WTC11 (cell line): ENCODE measurements at places on chromosomes 13 and 19.

DNA sequence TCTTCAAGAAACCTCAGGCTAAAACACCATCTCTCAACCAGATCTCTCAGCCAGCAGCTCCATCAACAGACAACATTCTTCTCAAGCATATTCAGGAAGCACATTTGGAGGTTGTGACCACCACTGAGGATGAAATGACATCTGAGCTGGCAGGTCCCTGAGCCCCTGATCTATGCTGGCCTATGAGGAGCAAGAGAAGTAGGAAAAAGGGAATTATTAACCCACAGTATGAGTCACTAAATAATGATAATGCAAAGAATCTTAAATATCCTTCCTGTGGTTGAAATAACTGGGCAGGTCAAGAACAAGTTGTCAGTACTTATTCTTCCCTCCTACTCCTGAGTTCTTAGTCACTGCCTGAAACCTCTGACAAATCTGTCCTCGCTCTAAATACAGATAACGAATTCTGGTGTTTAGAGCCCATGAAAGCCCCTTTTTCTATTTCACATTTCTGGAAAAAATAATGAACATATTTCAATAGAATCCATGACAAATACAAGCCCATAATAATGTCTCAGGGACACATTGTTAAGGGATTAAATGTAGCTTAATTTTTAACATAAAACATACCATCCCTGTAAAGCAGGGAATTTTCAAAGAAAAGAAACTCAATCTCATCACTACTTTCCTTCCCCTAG, 225.8 kb upstream of the IRS2 start:
- no peak for DNase-seq

- DNase-seq, result no peak
Observed at GRCh38 chr13:106551350-106551749, 15.9 kb upstream of the EFNB2 start.

GRCh38 chr19:4197625-4198466, 15.4 kb downstream of the ANKRD24 start:
- DNase-seq, result peak; percentile 77

GRCh38 chr13:20165417-20166257, 4.8 kb upstream of the GJA3 start:
- DNase-seq, result no peak

- peak; percentile 98 for DNase-seq
Observed at GRCh38 chr19:19540064-19540714, 2.1 kb downstream of the CILP2 start.

DNA sequence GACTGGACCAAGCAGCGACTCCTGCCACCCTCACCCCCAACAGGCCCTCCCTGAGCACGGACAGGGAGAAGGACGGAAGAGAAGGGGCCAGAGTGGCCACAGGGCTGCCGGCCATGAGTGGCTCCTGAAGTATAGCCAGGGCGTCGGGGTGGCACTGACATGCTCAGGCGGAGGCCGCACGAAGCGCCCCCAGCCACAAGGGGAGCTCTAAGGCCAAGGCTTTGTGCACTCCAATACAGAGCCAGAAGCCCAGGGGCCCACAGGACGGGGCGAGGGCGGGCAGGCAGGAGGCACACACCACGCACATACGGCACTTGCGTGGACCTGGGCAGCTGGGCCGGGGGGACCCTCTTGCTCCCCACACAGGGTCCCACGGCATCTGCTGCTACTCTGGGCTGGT, 52.0 kb downstream of the KLF2 start:
- peak; percentile 76 for DNase-seq

DNA sequence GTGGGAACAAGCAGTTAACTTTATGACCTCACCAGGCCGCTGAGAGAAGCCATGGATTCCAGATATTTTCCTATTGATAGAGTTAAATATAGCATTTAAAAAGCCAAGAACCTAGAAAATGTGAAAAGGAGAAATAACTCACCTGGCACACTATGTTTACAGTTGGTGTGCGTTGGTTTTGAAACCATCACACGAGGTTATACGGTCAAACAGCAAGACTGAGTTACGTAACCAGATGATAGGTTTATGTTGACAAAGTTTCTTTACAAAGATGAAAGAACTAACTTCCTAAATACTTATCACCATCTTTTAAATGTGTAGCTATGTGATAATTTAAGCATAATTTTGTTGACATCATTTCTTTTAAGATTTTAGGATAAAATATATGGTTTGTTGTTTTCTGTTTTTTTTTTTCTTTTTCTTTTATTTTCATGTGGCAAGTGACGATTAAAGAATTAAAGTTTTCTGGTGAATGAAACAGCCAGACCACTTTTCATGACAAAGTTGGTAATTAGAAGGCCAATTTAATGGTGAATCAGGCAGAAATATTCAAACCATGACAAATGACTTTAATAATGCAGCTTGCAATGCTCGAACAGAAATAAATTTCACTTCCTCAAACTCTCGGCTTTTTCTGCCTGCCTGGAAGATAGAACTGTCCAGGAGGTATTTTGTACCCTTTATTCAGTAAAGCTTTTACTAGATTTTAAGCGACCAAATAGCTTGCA, 339.1 kb upstream of the OBI1 start:
- DNase-seq, result no peak

DNA sequence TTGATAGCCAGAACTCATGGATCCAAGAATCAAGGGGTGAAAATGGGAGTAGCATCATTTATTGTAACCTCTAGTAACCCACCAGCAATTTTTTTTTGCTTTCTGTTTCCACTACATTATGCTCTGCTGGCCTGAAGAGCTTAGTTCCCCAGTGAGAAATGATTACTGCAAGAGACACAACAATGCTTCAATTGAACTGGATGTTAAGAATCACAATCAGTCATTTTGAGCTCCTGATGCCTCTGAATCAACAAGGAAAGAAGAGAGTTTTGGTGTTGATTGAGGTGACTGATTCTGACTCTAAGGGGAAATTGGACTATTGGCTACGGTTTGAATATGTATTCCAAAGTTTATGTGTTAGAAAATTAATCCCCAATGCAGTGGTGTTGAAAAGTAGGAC, 1084.4 kb downstream of the SLITRK1 start:
- DNase-seq, result no peak

- DNase-seq, result no peak
Observed at GRCh38 chr13:27358420-27358819, 66.0 kb upstream of the GTF3A start.

DNA sequence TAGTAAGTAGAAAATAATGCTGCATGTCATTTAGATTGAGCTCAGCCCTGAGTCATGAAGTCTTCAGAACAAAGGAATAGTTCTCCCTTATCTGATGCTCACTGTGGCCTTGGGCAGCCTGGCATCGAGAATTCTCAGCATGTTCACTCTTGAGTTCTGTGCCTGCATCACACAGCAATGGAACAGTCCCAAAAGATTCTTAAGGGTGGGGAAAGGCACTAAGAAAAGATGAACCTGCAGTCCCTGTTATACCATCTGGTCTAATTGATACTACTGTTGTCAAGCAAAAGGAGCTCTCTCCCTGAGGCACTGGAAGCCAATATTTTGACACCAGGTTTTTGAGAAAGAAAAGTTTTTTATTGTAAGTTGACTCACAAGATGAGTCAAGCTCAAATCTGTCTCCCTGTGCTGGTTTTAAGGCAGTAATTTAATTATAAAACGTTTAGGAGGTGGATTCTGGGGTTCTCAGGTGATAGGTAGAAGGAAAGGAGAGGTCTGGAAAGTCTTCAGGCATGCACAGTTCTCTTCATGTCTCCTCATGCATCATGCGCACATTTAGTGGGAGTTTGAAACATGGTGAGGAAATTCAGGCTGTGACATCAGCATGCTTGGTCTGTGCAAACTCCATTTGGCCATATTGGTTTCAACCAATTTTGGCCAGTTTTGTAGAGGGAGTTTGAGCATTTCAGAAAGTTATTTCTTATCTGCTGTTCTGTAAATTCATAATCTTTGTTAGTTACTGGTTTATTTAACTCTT, 38.1 kb upstream of the ZNF766 start:
- no peak for DNase-seq

DNA sequence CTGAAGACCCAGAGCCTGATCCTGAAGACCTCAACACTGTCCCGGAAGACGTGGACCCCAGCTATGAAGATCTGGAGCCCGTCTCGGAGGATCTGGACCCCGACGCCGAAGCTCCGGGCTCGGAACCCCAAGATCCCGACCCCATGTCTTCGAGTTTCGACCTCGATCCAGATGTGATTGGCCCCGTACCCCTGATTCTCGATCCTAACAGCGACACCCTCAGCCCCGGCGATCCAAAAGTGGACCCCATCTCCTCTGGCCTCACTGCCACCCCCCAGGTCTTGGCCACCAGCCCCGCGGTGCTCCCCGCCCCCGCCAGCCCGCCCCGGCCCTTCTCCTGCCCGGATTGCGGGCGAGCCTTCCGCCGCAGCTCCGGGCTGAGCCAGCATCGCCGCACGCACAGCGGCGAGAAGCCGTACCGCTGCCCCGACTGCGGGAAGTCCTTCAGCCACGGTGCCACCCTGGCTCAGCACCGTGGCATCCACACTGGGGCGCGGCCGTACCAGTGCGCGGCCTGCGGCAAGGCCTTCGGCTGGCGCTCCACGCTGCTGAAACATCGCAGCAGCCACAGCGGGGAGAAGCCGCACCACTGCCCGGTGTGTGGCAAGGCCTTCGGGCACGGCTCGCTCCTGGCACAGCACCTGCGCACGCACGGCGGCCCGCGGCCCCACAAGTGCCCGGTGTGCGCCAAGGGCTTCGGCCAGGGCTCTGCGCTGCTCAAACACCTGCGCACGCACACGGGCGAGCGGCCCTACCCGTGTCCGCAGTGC, 2.9 kb upstream of the MCOLN1 start:
- DNase-seq, result no peak

DNA sequence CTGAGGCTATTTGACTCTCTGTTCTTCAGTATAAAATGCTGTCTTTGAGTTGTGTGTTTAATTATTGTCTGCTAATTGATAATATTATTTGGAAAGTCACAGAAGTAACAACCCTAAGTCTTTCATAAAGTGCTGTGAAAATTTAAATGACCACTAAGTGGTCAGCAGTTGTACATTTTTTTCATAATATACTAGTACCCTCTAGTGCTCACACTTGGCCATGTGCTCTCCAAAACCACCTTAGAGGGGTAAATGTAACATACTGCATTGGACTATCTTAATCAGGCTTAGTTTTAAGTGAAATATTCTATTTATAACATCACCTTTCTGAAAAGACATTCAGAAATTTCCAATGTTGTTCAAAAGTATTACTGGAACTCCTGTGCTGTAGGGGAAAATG, 745.3 kb downstream of the GPC5 start:
- no peak for DNase-seq

GRCh38 chr13:110173247-110173818, 133.6 kb downstream of the COL4A1 start:
- no peak for DNase-seq

DNA sequence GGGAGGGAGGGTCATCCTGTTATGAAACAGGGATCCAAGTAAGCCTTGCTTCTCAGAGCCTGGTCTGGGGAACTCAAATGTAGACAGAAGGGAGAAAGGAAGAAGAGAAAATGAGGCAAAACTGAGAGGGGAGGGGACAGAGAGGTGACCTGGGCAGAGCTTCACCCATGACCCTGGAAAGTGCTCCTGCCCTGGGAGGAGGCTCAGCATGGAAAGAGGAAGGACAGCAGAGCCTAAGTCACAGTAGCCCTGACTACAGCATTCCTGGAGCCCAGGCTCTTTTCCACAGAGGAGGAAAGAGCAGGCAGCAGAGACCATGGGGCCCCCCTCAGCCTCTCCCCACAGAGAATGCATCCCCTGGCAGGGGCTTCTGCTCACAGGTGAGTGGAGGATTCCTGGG, at the start of gene CEACAM3:
CEACAM3 (plus strand) TSS at position 226 of the 400 bp plus-strand sequence; CDS start at position 317, 91 bp downstream.
- no peak for DNase-seq

- DNase-seq, result no peak
Observed at GRCh38 chr13:46015366-46015765, 37.2 kb downstream of the ZC3H13 start.

GRCh38 chr19:54364775-54365257, at the start of gene LAIR1:
Gene LAIR1, minus strand, starts transcription at chr19:54364931. Its CDS starts 127 bp downstream, at chr19:54364804.
- no peak for DNase-seq

GRCh38 chr13:93927431-93927830, 552.1 kb downstream of the DCT start:
- DNase-seq, result no peak

- DNase-seq, result no peak
Observed at GRCh38 chr13:113581871-113582270, 2.7 kb upstream of the TFDP1 start.

DNA sequence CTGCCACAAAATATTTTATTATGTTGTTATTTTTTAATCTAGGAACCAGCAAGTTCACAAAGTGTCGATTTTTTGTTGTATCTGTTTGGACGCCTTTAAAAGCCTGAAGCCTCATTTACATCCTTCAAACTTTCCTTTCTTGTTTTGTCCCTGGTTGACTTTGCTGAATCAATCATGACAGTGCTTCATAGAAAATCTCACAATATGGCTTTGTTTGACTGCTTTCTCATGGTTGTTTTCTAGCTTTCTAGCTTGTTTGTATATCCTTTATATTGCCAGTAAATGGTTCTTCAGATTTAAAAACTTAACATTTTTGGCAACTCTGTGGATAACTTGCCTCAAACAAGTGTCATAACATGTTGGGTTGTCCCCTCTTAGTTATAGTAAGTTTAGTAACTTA, 84.1 kb upstream of the ATXN8OS start:
- no peak for DNase-seq

- no peak for DNase-seq
Observed at GRCh38 chr13:72788831-72789230, 6.9 kb downstream of the PIBF1 start.

GRCh38 chr19:45385392-45386221, 15.2 kb upstream of the ERCC2 start:
- DNase-seq, result peak; percentile 67

GRCh38 chr13:32471187-32471922, 43.4 kb upstream of the N4BP2L1 start:
- DNase-seq, result no peak
